Regular cardiac myocyte (primary cell): ENCODE measurements at places on chromosomes 7 and 10. TPM values are rescaled to one million over a fixed set of nuclear protein-coding genes. Genes with fewer than 3 reads are reported as not detected.

LRMDA gene
- 0.38 and 2.0 TPM in 2 replicates for total RNA-seq

DENND2A gene
- 0.96 and 11.3 TPM in 2 replicates for total RNA-seq

PRF1 gene
- total RNA-seq: not detected in 2 replicates

VAX1 gene
- total RNA-seq: not detected in 2 replicates

CEP55 gene
- total RNA-seq: 8.7 and 74.0 TPM in 2 replicates

AGAP5 gene
- 2.0 and 2.1 TPM in 2 replicates for total RNA-seq
